ENCODE measurements at places on chromosomes 6 and 20. TPM values are rescaled to one million over a fixed set of nuclear protein-coding genes. Genes with fewer than 3 reads are reported as not detected.

The CD93 gene
- total RNA-seq: 43.8 TPM

The SLC17A1 gene
- total RNA-seq: not detected

The TCF21 gene
- total RNA-seq: 7.4 TPM

The LPIN3 gene
- 17.2 TPM for total RNA-seq

The SLX4IP gene
- 3.2 TPM for total RNA-seq

The RRAGD gene
- total RNA-seq: 11.8 TPM

The LINC00237 gene
- total RNA-seq: not detected

The BEND6 gene
- total RNA-seq: 0.44 TPM

The NELFE gene
- total RNA-seq: 68.2 TPM

The PROKR2 gene
- not detected for total RNA-seq

The TREML1 gene
- total RNA-seq: not detected

The TMC2 gene
- 0.46 TPM for total RNA-seq

The RAB44 gene
- 0.48 TPM for total RNA-seq

The FILIP1 gene
- total RNA-seq: 6.4 TPM

The ZC2HC1B gene
- not detected for total RNA-seq

The HLA-DRB5 gene
- total RNA-seq: 50.9 TPM

The THBD gene
- 95.5 TPM for total RNA-seq

The TSBP1 gene
- total RNA-seq: not detected

The SNAI1 gene
- total RNA-seq: 3.3 TPM

The FKBP1C gene
- 0.24 TPM for total RNA-seq

The NKAIN4 gene
- total RNA-seq: not detected

The NKAPL gene
- 4.4 TPM for total RNA-seq

The ARMH2 gene
- total RNA-seq: not detected

The TGM3 gene
- not detected for total RNA-seq

The TREM1 gene
- 20.2 TPM for total RNA-seq

The DACT2 gene
- total RNA-seq: 3.3 TPM

The BPIFA1 gene
- total RNA-seq: not detected

The GPR6 gene
- not detected for total RNA-seq

The LGSN gene
- total RNA-seq: not detected

The NRN1 gene
- 18.6 TPM for total RNA-seq

The BPIFB1 gene
- total RNA-seq: not detected

The MRAP2 gene
- total RNA-seq: 0.47 TPM

The PGC gene
- not detected for total RNA-seq

The GRM1 gene
- total RNA-seq: not detected

The EYA4 gene
- total RNA-seq: 4.2 TPM

The EEF1A1 gene
- 13,209 TPM for total RNA-seq

The PTK7 gene
- total RNA-seq: 38.9 TPM

The FHL5 gene
- 12.9 TPM for total RNA-seq

The NOL4L gene
- total RNA-seq: 6.8 TPM

The PNRC1 gene
- 395 TPM for total RNA-seq

The APCDD1L gene
- total RNA-seq: not detected

The GNRH2 gene
- not detected for total RNA-seq

The RNF217 gene
- total RNA-seq: 42.3 TPM

The RBBP8NL gene
- not detected for total RNA-seq

Data from omental fat pad (tissue), 4 donors.